GM12878 (cell line): ENCODE measurements at places on chromosomes 3 and 15. TPM values are rescaled to one million over a fixed set of nuclear protein-coding genes. Genes with fewer than 3 reads are reported as not detected.
A peak's percentile ranks its signal among the peaks of the same experiment; 100 is the strongest.

The NTRK3 gene
- polyA plus RNA-seq, result not detected in 2 replicates

- DNase-seq, result no peak
Measured at GRCh38 chr3:48345946-48346572, 12.6 kb upstream of the SPINK8 start.

- DNase-seq, result no peak
Measured at GRCh38 chr3:23913182-23913581, 3.6 kb downstream of the NKIRAS1 start.

- DNase-seq, result no peak
Measured at GRCh38 chr3:161990036-161990435, 493.4 kb downstream of the OTOL1 start.

DNA sequence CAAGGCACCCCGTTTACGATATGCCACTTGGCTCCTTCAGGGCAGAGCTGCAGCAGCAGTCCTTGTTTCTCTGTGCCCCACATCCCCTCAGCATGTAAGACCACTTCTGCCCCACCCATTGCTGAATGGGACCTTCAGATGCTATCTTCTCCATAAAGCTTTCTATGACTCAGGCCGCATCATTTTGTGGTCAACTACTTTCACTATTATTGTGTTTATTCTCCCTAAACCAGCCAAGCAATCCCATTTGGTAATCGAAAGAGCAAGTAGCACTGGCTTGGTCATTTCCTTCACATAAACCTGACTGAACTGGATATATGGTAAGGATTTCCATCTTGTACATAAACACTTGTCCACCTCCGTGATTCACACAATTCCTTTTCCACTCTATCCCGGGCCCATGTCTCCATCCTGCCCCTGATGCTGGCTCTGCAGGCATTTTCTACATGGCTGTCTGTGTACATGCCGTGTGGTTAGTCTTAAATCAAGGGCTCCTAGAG lies 25.7 kb downstream of the LIPC start:
- peak; percentile 88 for DNase-seq

The COL6A6 gene
- 0.03 TPM in 1 of 2 replicates, not detected in the other for polyA plus RNA-seq

The CHRM5 gene
- not detected in 2 replicates for polyA plus RNA-seq

- peak; percentile 40 for DNase-seq
Measured at GRCh38 chr3:47016934-47017435, 37.5 kb downstream of the NBEAL2 start.

DNA sequence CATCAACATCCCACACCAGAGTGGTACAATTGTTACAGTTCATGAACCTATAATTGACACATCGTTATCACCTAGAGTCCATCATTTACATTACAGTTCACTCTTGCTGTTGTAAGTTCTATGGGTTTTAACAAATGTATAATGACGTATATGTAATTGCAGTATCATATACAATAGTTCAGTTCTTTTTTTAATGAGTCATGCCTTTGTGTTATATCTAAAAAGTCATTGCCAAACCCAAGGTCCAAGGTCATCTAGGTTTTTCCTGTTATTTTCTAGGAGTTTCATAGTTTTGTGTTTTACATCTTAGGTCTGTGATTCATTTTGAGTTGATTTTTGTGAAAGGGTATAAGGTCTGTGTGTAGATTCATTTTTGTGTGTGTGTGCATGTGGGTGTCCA lies 160.9 kb upstream of the GALNT15 start:
- no peak for DNase-seq
